Umbilical cord (tissue), 2 donors: ENCODE measurements at places on chromosomes 11 and 22.
A peak's percentile ranks its signal among the peaks of the same experiment; 100 is the strongest.

DNA sequence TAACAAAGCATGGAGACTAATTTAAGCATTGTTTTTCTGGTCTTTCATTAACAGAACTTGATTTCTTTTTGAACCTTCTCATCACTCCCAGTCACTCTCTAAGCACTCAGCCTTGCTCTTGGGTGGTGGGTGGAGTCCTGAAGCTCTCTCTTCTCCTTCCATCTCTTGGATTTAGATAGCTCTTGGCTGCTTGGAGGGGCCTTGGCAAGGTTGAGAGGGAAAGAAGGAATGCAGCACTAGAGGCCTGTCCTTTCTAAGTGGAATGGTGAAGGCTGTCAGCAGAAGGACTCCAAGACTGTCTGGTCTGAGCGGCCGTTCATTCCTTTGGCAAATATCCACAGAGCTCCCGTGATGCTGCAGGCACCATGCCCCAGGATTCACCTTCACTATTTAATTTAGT is 168.6 kb upstream of the E2F8 start:
- peak; percentile 74 for DNase-seq

DNA sequence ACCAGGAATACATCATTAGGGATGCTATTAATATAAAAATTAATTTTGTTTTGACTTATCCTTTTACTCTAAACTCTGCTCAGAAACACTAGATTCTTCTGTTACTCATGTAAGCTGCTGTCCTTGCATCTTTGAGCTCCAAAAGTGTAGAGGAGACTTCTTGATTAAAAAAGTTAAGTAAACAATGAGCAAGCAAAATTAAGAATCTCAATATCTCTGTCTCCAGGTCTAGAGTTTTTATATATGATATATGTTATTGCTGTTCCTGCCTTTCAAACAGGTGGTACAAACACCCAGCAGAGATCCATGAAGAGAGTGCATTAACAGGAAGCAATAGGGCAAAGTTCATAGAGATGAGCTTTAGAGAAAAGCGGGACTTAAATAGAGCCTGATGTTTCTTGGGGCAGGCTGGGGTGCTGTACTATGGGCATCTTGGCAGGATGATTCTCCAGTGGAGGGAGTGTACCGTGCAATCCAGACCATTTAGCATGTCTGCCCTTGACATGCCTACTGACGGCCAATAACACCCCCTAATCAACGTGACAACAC is 6.9 kb downstream of the MAPK1 start:
- DNase-seq, result no peak

- no peak for DNase-seq
Observed at GRCh38 chr11:90766121-90766520, 543.3 kb upstream of the CHORDC1 start.

DNA sequence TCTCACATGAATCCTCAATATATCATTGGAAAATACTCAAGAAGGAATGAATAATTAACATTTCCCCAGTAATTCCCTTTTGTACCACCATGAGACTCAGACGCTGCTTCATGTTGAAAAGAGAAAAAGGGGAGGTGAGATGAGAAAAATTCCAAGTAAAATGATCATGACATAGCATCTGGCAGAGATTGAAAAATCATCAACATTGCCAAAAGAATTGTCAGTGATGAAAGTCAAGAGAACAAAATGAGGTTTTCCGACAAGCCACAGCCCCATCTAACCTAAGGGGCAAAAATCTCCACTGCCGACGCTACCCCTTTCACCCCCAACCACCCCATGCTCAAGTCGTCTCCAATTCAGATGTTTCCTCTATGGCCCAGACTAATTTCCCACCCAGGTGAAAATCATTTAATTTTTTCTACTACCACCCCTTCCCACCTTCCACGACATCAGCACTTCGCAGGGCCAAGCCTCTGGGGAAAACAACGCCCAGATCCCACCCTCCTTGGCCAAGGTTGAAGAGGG is 1.2 kb downstream of the RAB6A start:
- DNase-seq, result peak; percentile 40

GRCh38 chr11:12420706-12421105 is 43.3 kb downstream of the PARVA start:
- no peak for DNase-seq

DNA sequence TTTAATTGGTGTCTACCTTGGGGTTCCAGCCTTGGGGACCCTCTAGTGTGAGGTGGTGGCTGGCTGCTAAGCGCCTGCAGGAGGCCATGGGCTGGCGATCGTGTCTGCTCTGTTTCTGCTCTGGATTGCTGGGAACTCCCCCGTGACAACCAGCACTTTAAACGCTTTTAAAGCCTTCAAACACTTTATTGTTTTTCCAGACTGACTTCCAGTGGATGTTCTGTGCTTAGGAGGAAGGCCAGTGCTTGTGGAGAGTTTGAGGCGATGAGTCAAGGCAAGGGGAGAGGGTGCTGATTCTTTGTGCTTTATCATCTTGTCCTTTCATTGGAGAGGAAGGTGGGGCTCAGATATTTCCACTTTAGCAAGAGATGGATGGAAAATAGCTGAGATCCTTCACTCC is 81.6 kb downstream of the FLI1 start:
- DNase-seq, result peak; percentile 34

DNA sequence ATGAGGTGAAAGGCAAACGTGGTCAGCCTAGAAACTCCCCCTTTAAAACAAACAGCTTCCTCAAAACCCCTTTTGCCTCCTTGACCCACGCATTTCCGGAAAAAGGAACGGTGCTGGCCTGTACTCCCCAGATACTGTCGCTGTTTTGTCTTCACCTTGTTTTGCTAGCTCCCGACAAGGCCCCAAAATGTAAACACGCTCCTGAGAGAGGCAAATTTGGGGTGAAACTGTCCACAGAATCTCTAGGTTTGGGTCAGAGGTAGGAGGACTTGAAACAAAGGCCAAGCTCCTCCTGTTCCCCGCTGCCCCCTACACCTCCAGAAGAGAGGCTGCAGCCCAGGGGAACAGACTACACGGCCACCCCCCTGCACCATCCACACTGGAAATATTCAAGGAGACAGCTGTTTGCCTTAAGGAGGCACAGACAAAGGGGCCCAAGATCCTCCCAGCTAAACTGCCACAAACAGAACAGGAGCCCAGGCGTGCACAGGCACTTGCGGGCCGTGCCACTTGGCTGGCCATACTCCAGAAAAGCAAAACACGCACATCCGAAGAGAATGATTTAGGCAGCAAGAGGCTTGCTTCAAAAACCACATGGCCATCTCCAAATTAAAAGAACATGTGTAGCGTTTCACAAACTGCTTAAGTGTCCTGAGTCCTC is 160.5 kb upstream of the GRK3 start:
- peak; percentile 37 for DNase-seq

GRCh38 chr11:94148189-94148588 is 19.5 kb downstream of the PANX1 start:
- no peak for DNase-seq

DNA sequence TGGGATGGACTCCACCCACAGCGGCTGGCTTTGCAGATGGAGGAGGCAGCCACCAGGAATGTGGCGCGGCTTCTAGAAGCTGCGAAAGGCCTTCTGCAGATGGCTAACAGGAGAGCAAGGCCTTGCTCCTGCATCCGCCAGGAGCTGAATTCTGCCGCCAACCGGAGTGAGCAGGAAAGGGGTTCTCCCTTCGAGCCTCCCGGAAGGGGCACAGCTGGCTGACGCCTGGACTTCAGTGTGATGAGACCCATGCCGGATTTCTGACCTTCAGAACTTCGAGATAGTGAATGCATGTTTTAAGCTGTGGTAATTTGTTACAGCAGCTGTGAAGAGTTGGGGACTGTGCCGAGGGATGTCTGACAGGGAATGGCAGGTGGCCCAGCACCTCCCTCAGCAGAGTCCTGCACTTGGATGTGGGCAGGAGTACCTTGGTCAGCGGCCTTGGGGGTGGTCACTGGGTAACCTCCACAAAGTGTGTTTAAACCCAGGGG is 7.7 kb downstream of the TBC1D22A start:
- no peak for DNase-seq

DNA sequence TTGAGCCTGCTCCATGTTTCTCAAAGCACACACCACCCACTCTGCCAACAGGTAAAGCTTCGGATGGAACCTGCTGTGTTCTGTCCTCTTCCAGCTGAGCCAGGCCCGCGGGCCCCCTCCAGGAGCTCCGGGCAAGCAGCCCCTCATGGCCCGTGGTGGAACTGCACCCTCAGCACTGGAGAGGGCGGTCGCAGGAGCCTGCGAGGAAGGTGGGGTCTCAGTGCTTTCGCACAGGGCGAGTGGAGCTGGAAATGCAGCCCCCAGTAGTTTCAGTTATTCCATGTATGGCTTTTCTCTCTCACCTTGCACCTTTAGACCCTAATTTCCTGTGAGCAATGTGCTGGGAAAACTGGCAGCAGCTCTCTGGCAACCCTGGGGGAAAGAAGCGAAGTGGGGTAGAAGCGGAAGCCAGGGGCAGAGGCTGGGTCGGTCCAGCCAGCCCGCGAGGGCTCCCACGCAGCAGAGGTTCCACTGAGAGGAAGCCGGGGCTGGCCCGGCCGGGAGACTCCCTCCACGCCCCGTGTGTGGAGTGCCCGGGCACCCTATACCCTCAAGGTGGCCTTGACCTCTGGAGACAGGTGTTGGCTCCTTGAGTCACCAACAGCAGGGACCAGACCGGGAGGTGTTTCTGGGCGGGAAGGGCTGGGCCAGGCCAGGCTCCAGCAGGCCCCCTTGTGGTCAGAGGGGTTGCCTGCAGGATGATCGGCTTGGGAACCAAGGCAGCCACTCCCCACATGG is 119.9 kb upstream of the TMEM45B start:
- peak; percentile 50 for DNase-seq
